ENCODE measurements at places on chromosomes 6 and 20. TPM values are rescaled to one million over a fixed set of nuclear protein-coding genes. Genes with fewer than 3 reads are reported as not detected.

- no peak for DNase-seq
Measured at GRCh38 chr6:146200176-146200575, 171.3 kb downstream of the GRM1 start.

DNA sequence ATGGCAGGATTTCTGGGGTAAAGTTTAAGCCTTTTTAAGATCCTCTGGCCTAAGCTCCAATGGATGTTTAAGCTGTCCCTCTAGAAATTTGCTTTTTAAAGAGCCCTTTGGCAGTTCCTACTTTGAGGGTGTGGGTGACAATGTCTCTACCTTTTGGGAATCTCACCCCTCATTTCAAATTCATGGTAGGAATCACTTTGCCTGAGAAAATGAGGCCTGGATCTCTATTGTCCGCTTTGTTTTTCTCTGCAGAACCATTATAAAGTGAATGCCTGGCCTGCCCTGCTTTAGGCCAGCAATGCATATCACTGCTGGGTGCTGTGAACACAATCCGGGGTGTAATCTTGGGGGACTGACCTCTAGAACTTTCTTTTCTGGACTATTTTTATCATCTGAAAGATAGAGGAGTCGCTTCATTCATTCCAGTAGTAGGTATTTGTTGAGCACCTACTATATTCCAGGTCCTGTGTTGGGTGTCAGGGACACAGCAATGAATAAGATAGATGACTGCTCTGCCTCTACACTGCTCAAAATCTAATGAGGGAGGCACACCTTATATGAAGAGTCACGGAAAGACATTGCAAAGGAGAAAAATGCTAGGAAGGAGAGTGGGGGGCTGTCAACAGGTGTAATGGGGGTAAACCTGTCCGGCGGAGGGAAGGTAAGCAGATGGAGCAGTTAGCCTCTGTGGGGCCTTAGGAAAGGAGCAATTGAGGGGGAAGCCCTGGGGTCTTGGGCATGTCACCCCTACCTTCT lies 8.6 kb upstream of the COMMD7 start:
- no peak for DNase-seq

- no peak for DNase-seq
Measured at GRCh38 chr6:125219361-125219895, 65.9 kb downstream of the TPD52L1 start.

DNA sequence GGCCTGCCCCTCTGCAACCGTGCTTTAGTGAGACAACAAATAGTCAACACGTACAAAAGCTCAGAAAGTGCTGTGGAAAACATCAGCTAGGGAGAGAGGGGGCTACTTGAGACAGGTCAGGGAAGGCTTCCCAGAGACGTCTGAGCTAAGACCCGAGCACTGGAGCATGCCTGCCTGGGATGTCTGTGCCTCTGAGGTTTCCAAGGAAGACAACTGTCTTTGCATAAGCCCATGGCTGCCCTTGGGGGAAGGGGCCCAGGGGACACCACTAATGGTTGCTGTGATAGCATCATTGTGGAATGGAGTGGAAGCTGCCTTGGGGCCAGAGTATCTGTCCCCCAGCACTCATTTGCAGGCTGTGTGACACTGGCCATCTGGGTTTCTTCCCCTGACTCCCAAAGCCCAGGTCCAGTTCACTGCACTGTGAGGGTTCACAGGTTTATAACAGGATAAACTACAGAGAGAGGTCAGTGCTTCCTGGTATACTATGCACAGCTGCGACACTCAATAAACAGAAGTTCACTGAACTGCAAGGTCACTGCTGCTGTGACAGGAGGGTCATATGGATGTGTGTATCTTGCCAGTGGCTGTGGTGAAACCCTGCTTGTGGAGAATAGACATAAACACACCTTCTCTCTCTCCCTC lies 1.5 kb upstream of the ARFGEF2 start:
- no peak for DNase-seq

GRCh38 chr6:170514908-170515307 lies 38.2 kb downstream of the PSMB1 start:
- no peak for DNase-seq

CAGE1 gene
- total RNA-seq: 0.13 TPM

GRCh38 chr20:7144464-7144863 lies 377.0 kb downstream of the BMP2 start:
- DNase-seq: no peak

TMEM217 gene
- 5.3 TPM for total RNA-seq

DNA sequence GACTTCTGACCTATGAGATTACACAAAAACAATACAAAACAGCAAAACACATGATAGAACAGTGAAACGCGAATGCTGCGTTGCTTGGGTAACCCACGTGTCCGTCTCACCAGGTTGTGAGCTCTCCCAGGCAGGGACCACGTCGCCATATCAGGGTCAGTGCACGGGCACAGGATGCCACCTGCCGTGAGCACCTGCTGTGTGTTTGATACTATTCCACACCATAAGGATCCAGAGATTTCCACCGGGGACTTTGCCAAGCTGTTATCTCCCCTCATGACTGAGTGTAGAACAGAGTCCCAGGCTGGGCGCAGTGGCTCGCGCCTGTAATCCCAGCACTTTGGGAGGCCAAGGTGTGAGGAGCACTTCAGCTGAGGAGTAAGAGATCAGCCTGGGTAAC lies 288.0 kb downstream of the BMP7 start:
- no peak for DNase-seq

MRPL14 gene
- total RNA-seq: 96.3 TPM

HCRTR2 gene
- total RNA-seq: not detected

GRCh38 chr6:5238336-5238735 lies 22.4 kb downstream of the LYRM4 start:
- DNase-seq: no peak

THBD gene
- 3.0 TPM for total RNA-seq

PLAGL2 gene
- total RNA-seq: 23.8 TPM

DNA sequence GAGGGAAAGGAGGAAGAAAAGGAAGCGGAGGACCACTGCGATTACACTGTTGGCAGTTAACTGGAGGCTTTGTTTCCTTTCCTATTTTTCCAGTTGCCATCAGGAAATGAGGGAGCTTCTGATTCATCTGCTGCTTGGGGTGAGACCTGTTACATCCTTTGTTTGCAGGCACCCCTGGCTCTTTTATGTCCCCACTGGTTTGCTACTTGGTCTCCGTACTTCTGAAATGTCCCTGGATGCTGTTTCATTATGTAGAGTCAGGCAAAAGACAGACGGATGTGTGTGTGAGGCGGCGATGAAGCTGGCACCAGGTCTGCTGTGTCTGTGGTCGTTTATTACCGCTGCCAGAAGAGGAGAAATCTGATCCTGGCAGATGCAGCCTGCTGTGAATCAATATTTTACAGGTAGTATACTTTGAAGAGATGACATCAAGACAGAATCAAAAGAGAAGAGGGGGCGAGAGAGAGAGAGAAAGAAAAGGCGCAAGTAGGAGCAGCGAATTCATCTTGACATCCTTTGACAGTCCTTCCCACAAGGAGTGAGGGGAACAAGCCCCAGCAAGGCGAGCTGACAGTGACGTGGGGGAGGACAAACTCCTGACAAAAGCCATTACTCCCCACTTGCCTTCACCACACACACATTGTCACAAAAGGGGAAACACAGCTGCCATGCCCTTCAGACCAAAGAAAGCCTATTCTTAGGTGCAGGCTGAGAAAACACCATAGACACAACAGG lies 145.9 kb upstream of the FBXL4 start:
- no peak for DNase-seq

PRRT1 gene
- total RNA-seq: 12.6 TPM

DNA sequence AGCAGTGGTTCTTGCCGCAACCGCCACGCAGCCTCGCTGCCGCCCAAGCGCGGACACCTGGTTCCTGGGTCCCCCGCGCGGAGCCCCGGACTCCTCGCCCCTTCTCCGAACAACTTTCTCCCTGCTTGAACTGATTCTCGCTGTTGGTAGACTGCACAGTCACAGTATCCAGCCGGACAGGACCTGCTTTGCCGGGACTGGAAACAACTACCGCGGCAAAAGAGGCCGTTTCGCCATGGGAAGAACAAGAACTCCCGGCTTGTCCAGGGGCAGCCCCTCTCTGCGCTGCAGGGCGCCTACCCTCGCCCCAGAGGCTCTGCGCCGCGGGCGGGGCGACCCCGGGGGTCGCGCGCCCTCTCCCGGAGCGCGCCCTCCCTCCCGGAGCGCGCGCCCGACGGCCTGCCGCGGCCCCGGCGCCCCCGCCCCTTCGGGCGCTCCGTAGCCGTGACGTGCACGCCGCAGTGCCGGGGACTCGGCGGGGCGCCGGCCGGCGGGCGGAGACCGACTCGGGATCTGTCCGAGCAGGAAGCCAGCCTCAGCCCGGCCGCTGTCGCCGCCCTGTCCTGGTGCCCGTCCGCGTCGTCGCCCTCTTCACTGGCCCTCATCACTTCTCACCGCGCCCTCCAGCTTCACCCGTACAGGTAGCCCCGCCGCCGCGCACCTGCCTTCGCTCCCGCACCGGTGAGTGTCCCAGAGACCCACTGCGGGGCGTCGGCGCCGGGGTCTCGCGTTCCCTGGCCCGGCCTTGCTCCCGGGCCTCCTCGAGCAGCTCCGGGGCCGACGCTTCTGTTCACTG lies at the start of gene MYO6:
MYO6 (plus strand) TSS at position 497 of the 796 bp plus-strand sequence. CDS start 68,309 bp downstream, outside the sequence.
- peak; percentile 53 for DNase-seq

- no peak for DNase-seq
Measured at GRCh38 chr20:47332381-47333206, 23.9 kb downstream of the ZMYND8 start.

ANGPT4 gene
- total RNA-seq: not detected

DNA sequence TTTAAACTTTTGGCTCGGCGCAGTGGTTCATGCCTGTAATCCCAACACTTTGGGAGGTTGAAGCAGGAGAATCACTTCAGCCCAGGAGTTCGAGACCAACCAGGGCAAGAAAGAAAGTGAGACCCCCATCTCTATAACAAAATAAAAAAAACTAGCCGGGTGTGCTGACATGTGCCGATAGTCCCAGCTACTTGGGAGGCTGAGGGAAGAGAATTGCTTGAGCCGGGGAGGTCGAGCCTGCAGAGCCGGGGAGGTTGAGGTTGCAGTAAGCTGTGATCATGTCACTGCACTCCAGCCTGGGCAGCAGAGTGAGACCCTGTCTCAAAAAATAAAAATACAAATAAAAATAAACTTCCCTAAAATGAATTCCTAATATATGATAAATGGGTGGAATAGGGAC lies 50.4 kb downstream of the ZMYND8 start:
- DNase-seq: no peak

HCK gene
- total RNA-seq: not detected

GRCh38 chr6:106360989-106361430 lies 493 bp downstream of the CRYBG1 start:
- no peak for DNase-seq

TREM1 gene
- not detected for total RNA-seq

SLC22A16 gene
- not detected for total RNA-seq

- DNase-seq: no peak
Measured at GRCh38 chr6:118708744-118709143, 57.4 kb upstream of the CEP85L start.

DNA sequence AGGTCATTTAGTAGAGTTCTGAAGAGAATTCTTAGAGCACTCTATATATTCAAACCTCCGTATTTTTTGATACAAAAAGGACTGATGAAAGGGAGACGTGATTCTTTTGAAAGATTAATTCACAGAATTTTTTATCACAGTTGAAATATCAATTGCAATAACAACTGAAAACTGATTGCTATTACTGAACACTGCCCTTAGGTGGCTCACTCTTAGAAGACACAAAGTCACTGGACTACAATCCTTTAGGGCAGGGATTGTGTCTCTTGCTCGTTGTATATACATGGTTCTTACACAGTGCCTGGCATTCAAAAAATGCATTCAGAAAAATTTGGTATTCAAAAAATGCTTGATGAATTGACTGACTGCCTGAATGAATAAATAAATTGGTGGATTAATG lies 17.1 kb upstream of the CALHM6 start:
- no peak for DNase-seq

MLN gene
- not detected for total RNA-seq

PTPRT gene
- total RNA-seq: not detected

ME1 gene
- 82.0 TPM for total RNA-seq

- no peak for DNase-seq
Measured at GRCh38 chr6:41673704-41674000, 35.4 kb downstream of the MDFI start.

ESR1 gene
- total RNA-seq: 1.5 TPM

HLA-DQA1 gene
- not detected for total RNA-seq

FAM83C gene
- total RNA-seq: not detected

- no peak for DNase-seq
Measured at GRCh38 chr6:149200282-149200945, 117.1 kb upstream of the TAB2 start.

PRR18 gene
- not detected for total RNA-seq

SLC52A3 gene
- total RNA-seq: 6.9 TPM

GRCh38 chr6:134063121-134063965 lies 10.9 kb upstream of the SLC2A12 start:
- DNase-seq: no peak

TFAP2A gene
- total RNA-seq: 37.0 TPM

- DNase-seq: no peak
Measured at GRCh38 chr20:10508468-10509251, 73.6 kb downstream of the SLX4IP start.

GRCh38 chr6:137056121-137056880 lies 11.5 kb upstream of the IL20RA start:
- DNase-seq: no peak

GTSF1L gene
- not detected for total RNA-seq

DNA sequence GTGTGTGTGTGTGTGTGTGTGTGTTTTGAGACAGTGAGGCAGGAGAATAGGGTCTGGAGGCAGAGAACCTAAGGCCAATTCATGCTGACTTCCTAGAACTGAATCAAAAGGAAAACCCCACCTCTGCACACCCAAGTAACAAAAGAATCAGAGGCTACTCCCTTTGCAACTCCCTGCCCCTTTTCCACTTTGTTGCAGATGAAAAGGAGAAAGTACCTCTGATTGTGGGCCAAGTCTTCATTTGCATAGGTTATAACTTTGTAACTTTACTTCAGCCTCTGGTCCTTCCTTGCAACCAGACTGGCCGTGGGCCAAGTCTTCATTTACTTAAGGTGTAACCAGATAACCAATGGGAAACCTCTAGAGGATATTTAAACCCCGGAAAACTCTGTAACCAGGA lies 168.8 kb downstream of the EYA2 start:
- DNase-seq: no peak

CCN5 gene
- 0.20 TPM for total RNA-seq

DNA sequence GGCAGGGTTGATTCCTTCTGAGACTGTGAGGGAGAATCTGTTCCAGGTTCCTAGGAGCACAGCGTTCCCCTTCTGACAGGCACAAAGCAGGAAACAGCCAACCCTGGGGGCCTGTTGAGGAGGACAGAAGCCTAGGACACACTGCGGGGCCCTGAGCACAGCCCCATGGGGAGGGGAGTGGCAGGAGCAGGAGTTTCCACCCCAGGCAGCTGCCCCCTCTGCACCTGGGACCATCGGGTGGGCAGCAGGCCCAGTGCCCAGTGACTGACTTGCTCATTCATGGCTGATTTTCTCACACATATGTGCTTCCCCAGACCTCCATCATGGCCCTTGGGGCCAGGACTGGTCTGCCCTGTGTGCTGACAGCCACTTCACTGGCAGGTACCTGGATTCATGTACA lies 6.2 kb upstream of the SLC22A1 start:
- no peak for DNase-seq

Measured in PC-9 (cell line).